ENCODE measurements at places on chromosomes 7 and 10.
A peak's percentile ranks its signal among the peaks of the same experiment; 100 is the strongest.

GRCh38 chr7:117555260-117555659 is 75.4 kb downstream of the CFTR start:
- no peaks in the 10 kb centered on the region for H3K36me3 ChIP-seq
- H3K27me3 ChIP-seq = no peaks in the 10 kb centered on the region
- H3K4me3 ChIP-seq = no peak overlapping the region

DNA sequence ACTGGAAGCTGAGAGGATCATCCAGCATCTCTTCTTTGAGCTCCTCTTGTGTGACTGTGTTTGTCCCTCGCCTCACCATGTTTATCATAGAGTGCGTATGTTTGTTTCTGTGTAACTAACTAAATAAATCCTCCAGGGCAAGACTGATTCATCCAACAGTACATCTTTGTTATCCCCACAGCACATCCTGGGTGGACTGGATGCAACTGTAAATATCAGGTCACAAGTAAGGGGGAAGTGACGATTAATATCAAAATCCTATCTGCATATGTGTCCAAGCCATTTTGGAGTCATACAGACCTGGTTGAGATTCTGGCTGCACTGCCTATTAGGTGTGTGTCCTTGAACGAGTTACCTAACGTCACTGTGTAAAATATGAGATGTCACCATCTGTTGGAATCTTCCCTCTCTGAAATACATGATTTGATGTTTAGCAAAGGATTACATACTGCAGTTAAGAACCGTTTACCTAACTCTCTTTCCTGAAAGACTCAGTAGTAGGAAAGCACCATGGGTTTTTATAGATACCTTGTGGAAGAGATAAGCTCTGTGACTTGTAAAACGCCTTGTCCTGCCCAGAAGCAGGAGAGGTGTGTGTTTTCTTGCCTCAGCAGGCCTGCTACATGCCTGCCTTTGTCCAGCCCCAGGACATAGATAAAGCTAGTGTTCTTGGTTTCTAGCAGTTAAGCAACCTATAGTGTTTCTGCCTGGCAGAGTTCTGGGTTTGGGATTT is 25.8 kb downstream of the WBP1L start:
- no peak overlapping the region for H3K4me3 ChIP-seq
- H3K4me1 ChIP-seq = peaks cover 60% of the 10 kb centered on the region
- peaks cover 13% of the 10 kb centered on the region for H3K36me3 ChIP-seq
- H3K27ac ChIP-seq = no peak overlapping the region
- DNase-seq = no peak

- no peak overlapping the region for H3K27ac ChIP-seq
- peaks cover 3% of the 10 kb centered on the region for H3K36me3 ChIP-seq
- DNase-seq = no peak
- no peaks in the 10 kb centered on the region for H3K27me3 ChIP-seq
- H3K4me3 ChIP-seq = no peak overlapping the region
Measured at GRCh38 chr7:75596727-75597614, 104.9 kb downstream of the SPDYE5 start.

DNA sequence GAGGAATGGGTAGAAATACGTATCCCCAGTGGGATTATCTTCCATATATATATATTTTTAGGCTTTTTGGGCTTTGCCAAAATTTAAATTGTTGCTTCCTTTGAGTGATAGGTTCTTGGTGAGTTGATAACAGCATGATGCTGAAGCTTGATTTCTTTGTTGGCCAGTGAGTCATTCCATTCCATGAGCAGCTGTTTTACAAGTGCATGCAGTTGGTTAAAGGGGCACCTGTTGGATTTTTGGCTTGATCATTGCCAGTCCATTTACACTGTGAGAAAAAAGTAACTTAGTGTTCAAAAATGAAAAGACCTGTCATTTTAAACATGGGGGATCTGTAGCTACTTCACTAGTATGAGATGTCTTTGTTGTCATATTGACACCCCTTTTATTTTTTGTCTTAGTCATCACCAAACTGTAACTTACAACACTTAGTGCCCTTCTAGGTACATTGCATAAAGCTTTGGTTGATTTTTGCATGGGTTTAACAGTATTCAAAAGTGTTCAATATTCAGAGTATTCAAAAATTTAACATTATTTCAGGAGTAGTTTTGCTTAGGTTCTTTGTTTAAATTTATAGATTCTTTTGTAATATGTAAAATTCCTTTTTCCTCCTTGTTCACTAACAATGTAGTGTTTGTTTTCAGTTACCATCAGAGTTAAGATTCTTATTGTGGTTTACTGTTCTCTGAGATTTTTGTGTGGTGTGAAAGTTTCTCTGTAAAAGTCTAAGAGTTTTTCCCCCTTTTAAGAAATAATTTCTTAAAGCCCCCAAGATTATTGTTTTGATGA is 8.8 kb downstream of the AKAP9 start:
- no peak for DNase-seq
- peaks cover 47% of the 10 kb centered on the region for H3K4me1 ChIP-seq
- H3K4me3 ChIP-seq = no peak overlapping the region
- H3K27ac ChIP-seq = no peak overlapping the region
- peaks cover 8% of the 10 kb centered on the region for H3K36me3 ChIP-seq
- no peaks in the 10 kb centered on the region for H3K27me3 ChIP-seq

GRCh38 chr7:42722198-42722597 is 189.7 kb downstream of the C7orf25 start:
- H3K4me1 ChIP-seq = no peaks in the 10 kb centered on the region
- no peak overlapping the region for H3K27ac ChIP-seq
- no peaks in the 10 kb centered on the region for H3K27me3 ChIP-seq
- no peaks in the 10 kb centered on the region for H3K36me3 ChIP-seq

GRCh38 chr7:141974831-141975230 is 1.3 kb upstream of the TAS2R38 start:
- no peak overlapping the region for H3K27ac ChIP-seq
- no peak overlapping the region for H3K4me3 ChIP-seq
- DNase-seq = no peak
- H3K36me3 ChIP-seq = peaks cover 1% of the 10 kb centered on the region
- H3K4me1 ChIP-seq = peaks cover 7% of the 10 kb centered on the region

DNA sequence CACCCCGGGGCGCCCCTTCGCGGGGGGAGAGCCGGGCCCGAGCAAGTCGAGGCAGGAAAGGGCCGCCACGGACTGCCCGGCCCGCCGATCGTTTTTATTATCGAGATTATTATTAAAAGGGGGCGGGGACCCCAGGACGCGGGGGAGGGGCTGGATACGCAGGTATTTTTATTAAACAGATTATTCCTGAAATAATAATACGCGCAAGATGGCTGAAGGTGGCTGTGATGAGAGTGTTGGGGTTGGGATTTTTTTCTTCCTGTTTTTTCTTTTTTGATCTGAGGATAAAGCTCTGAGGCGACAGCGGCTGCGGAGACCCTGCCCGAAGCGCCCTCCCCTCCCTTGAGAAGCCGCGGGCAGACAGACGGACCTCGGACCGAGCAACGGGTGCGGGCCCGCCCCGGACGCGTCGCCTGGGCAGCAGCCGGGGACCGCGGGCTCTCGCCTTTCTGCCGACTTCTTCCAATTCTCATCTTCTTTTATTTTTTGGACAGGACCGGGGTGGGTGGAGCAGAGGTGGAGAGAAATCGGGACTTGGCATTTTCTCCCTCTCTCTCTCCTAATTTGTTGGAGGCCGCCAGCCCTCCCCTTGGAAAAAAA is 1.4 kb upstream of the TRIM8 start:
- H3K27me3 ChIP-seq = no peaks in the 10 kb centered on the region
- H3K27ac ChIP-seq = peak overlapping the region; percentile 65
- peaks cover 40% of the 10 kb centered on the region for H3K4me1 ChIP-seq
- peaks cover 33% of the 10 kb centered on the region for H3K36me3 ChIP-seq
- peak overlapping the region; percentile 97 for H3K4me3 ChIP-seq

DNA sequence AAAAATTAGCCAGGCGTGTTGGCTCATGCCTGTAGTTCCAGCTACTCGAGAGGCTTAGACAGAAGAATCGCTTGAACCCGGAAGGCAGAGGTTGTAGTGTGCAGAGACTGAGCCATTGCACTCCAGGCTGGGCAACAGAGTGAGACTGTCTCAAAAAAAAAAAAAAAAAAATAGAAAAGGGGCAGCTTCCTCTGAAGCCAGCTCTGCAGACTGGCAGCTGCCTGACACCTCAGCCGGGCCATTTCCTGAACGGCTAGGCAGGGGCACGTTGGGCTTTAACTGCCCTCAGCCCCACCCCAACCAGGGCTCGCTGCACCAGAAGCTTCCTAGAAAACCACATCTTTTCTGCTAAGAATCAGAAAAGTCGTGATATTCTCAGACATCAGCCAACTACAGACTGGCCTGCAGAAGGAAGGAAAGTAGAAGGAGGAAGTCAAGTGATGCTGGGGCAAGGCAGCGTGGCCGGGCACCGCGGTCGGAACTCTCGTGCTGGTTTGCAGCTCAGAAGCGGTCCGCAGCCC is 38.0 kb downstream of the PRKAG2 start:
- peaks cover 7% of the 10 kb centered on the region for H3K4me1 ChIP-seq
- H3K36me3 ChIP-seq = peaks cover 1% of the 10 kb centered on the region
- peak; percentile 35 for DNase-seq
- H3K27me3 ChIP-seq = no peaks in the 10 kb centered on the region
- no peak overlapping the region for H3K27ac ChIP-seq

DNA sequence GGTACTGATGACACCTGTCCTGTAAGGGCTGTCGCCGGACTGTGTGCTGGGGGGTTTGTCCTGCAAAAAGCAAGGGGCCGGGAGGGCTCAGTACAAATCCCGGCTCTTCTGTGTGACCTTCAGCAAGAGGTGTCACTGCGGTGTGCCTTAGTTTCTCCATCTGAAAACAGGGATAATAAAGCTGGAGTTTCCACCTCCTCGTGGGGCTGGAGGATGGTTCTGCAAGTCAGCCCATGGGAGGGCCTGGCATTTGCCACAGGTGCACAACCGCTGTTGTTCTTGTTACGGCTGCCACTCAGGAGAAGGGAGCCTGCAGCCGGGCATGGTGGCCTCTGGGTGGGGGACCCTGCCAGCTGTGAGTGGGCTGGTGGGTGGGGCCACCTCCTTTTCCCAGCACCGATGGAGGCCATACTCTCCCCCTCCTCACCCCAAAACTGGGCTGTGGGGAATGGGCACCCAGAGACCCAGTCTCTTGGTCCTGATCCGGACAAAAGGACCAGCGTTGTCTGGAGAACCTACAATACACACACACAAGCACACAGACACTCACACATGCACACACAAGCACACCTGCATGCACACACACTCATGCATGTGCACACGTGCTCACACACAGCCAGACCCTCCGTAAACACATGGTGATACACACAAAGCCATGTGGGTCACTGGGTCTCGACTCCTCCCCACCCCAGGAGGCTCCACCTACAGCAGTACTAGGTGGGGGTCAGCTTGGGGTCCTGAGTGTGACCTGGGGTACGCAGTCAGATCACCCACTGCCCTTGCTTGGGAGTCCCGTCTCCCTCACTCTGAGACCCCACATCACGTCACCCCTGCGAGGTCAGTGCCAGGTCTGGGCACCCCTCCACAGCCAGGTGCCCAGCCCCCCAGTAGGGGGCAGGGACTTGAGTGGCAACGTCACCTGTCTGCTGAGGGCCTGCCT is 34.1 kb downstream of the ELFN1 start:
- no peak for DNase-seq
- H3K4me1 ChIP-seq = no peaks in the 10 kb centered on the region
- no peak overlapping the region for H3K4me3 ChIP-seq
- no peak overlapping the region for H3K27ac ChIP-seq
- peaks cover 39% of the 10 kb centered on the region for H3K27me3 ChIP-seq

DNA sequence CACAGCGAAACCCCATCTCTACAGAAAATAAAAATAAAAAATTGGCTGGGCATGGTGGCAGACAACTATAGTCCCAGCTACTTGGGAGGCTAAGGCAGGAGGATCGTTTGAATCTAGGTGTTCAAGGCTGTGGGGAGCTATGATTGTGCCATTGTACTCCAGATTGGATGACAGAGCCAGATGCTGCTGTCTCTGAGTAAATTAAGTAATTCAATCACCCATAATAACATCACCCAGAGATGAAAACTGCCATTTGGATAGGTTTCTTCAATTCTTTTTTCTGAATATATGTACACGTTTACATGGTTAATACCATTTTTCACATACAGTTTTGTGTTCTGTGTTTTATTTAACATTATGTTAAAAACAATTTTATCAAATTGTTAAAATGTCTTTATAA is 79.3 kb downstream of the WIPF3 start:
- no peaks in the 10 kb centered on the region for H3K36me3 ChIP-seq
- H3K4me1 ChIP-seq = peaks cover 7% of the 10 kb centered on the region
- DNase-seq = no peak
- H3K27ac ChIP-seq = no peak overlapping the region
- H3K27me3 ChIP-seq = peaks cover 23% of the 10 kb centered on the region

- no peak overlapping the region for H3K27ac ChIP-seq
- H3K4me3 ChIP-seq = no peak overlapping the region
- no peaks in the 10 kb centered on the region for H3K27me3 ChIP-seq
- H3K36me3 ChIP-seq = no peaks in the 10 kb centered on the region
- H3K4me1 ChIP-seq = no peaks in the 10 kb centered on the region
- DNase-seq = no peak
Measured at GRCh38 chr10:24331457-24331856, 122.5 kb downstream of the KIAA1217 start.

GRCh38 chr10:14332903-14333302 is 2.2 kb upstream of the FRMD4A start:
- no peaks in the 10 kb centered on the region for H3K36me3 ChIP-seq
- DNase-seq = no peak
- peaks cover 87% of the 10 kb centered on the region for H3K27me3 ChIP-seq
- no peaks in the 10 kb centered on the region for H3K4me1 ChIP-seq

GRCh38 chr7:24245362-24245761 is 38.6 kb upstream of the NPY start:
- H3K4me1 ChIP-seq = no peaks in the 10 kb centered on the region
- DNase-seq = no peak
- H3K4me3 ChIP-seq = no peak overlapping the region
- peaks cover 37% of the 10 kb centered on the region for H3K27me3 ChIP-seq
- no peaks in the 10 kb centered on the region for H3K36me3 ChIP-seq
- no peak overlapping the region for H3K27ac ChIP-seq

DNA sequence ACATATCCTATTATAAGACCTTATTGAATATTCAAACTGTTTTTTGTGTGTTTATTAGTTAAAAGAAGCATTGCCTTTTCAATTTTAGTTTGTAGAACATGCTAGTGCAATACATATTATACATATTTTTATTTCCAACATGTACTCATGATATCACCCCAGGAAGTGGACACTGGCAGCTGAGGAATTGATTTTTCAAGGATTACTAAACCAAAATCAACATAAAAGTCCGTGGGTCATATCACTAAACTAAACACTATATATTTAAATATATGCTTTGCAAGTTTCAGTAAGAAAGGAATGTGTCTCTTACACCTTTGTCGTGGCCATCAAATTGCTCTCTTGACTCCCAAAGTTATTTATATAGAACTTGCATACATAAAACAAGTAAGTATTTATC is 185.2 kb downstream of the AGMO start:
- H3K27ac ChIP-seq = no peak overlapping the region
- no peak overlapping the region for H3K4me3 ChIP-seq
- no peak for DNase-seq
- no peaks in the 10 kb centered on the region for H3K36me3 ChIP-seq
- no peaks in the 10 kb centered on the region for H3K4me1 ChIP-seq

All from central memory CD8-positive, alpha-beta T cell (primary cell).